Esophagus squamous epithelium (tissue), 5 donors: ENCODE measurements at places on chromosomes 2 and 18.

DNA sequence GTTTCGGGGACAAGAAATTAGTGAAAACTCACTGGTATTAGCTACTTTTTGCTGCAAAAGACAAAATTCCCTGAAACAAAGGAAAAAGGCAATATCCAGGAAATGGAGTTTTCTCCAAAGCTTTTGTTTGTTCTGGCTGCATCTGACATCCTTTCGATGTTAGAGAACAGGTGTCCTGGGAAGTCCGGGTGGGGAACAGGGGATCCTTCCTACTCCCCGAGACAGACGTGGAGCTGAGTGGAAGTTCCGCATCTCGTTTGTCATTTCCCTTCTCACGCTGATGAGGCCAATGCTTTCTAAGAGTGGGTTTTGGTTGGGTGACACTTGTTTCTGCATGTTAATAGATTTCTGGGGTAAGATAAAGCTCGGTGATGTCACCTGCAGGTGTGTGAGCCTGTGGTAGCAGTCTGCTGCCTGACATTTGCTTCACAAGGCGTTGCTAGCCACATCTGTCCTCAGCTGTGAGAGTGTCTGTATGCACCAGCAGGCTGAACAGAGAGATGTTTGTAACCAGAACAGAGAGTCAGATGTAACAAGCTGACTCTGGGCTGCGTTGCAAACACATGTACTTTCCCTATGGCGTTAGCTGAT lies 125.9 kb downstream of the ACOXL start:
- H3K27ac ChIP-seq = no peak overlapping the region
- H3K27me3 ChIP-seq = no peaks in the 10 kb centered on the region
- H3K36me3 ChIP-seq = no peaks in the 10 kb centered on the region
- no peak overlapping the region for H3K4me3 ChIP-seq

GRCh38 chr2:225017713-225018112 lies 24.6 kb downstream of the DOCK10 start:
- H3K4me1 ChIP-seq = no peaks in the 10 kb centered on the region
- H3K27ac ChIP-seq = no peak overlapping the region
- H3K36me3 ChIP-seq = no peaks in the 10 kb centered on the region

- DNase-seq = no peak
- H3K4me3 ChIP-seq = no peak overlapping the region
- H3K27ac ChIP-seq = peak overlapping the region; percentile 87
- H3K36me3 ChIP-seq = no peaks in the 10 kb centered on the region
- no peaks in the 10 kb centered on the region for H3K27me3 ChIP-seq
Measured at GRCh38 chr2:109324861-109325260, 195.9 kb downstream of the SH3RF3 start.

DNA sequence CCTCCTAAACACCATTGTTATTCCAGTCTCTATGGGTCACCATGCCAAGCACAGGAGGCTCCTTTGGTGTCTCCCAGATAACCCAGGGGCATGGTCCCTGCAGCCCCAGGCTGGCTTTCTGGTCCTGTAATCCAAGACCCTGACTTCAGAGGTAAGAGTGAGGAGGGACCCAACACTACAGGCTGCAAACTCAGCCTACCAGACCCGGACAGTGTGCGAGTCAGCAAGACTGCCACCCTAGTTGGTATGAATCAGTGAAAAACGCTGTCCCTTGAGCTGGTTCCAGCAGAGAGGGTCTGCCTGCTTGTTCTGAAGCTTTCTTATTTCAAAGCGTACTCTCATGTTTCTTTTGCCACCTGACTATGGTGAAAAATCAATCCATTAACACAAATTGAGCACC lies 47.6 kb upstream of the ZFP36L2 start:
- peak overlapping the region; percentile 2 for H3K27ac ChIP-seq
- no peaks in the 10 kb centered on the region for H3K27me3 ChIP-seq
- peaks cover 8% of the 10 kb centered on the region for H3K4me1 ChIP-seq
- H3K4me3 ChIP-seq = no peak overlapping the region
- H3K36me3 ChIP-seq = no peaks in the 10 kb centered on the region

GRCh38 chr2:25304826-25305596 lies 36.7 kb downstream of the DNMT3A start:
- H3K36me3 ChIP-seq = no peaks in the 10 kb centered on the region
- H3K4me1 ChIP-seq = peaks cover 37% of the 10 kb centered on the region
- no peak overlapping the region for H3K4me3 ChIP-seq
- no peak overlapping the region for H3K27ac ChIP-seq

DNA sequence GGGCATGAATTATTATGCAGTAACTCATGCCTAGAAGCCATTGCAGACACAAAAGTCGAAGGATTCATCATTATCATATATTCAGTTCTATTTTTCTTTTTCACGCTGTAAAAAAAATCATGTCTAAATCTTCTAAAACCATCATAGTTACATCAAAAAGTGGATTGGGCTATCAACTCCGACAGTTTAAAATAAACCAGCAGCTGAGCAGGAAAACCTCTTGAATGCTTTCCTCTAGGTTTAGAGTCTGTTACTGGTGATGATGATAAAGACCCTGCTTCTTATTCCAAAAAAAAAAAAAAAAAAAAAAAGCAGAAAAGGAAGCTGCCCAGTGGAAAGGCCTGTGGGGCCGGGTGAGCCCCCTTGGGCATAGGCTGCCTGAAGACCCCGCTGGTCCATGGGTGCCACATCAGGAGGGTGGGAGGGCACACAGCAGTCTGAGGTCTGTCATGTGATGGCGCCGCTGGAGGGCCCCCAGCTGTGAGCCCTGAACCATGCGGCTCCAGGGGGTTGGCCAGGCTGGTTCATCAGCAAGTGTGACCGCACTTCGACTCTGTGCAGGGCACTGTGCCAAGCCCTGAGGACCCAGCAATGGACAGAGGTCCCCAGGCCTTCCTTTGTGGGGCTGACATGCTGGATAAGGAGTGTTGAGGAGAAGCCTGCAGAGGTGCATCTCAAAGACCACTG lies 199.6 kb downstream of the EIPR1 start:
- H3K27ac ChIP-seq = no peak overlapping the region
- no peaks in the 10 kb centered on the region for H3K36me3 ChIP-seq
- no peaks in the 10 kb centered on the region for H3K4me1 ChIP-seq

GRCh38 chr2:33579227-33579626 lies 19.9 kb downstream of the FAM98A start:
- DNase-seq = no peak
- H3K27me3 ChIP-seq = no peaks in the 10 kb centered on the region
- H3K27ac ChIP-seq = no peak overlapping the region
- H3K36me3 ChIP-seq = peaks cover 2% of the 10 kb centered on the region
- H3K4me1 ChIP-seq = no peaks in the 10 kb centered on the region
- no peak overlapping the region for H3K4me3 ChIP-seq

DNA sequence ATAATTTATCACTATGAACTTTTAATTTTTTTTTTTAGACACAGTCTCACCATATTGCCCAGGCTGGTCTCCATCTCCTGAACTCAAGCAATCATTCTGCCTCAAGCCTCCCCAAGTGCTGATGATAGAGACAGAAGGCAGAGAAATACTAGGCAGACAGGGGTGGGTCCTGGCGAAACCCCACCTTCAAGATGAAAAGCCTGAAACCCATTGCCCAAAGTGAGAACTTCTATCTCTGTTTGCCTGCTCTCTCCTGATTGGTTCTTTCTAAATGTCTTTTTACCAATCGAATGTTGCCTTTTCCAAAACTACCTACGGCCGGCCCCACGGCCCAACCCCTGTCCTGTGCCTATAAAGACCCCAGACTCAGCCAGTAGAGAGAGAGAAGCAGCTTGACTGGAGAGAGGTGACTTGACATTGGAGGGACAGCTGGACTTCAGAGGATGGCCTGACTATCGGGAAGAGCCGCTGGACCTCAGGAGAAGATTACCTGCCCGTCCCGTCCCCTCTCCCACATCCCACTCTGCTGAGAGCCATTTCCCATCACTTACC lies 21.9 kb downstream of the PRKD3 start:
- no peak overlapping the region for H3K27ac ChIP-seq
- H3K4me3 ChIP-seq = no peak overlapping the region
- H3K4me1 ChIP-seq = peaks cover 30% of the 10 kb centered on the region
- H3K36me3 ChIP-seq = no peaks in the 10 kb centered on the region
- H3K27me3 ChIP-seq = no peaks in the 10 kb centered on the region

- DNase-seq = no peak
- H3K27ac ChIP-seq = no peak overlapping the region
- no peaks in the 10 kb centered on the region for H3K27me3 ChIP-seq
Measured at GRCh38 chr18:46424898-46425297, 232.1 kb downstream of the LOXHD1 start.

DNA sequence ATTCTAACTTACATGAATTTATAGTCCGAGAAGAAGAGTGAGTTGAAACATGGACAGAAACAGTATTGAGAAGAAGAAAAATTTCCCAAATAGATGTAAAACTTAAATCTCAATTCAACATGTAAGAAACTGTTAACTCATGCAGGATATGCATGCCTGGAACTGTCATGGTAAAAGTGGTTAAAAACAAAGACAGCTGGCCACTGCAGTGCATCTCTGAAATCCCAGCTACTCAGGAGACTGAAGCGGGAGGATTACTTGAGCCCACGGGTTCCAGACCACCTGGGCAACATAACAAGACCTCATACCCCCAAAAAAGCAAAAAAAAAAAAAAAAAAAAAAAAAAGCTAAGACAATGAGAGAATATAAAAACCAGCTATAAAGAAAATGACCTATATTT lies 93.0 kb upstream of the TTC27 start:
- no peaks in the 10 kb centered on the region for H3K27me3 ChIP-seq
- H3K36me3 ChIP-seq = peaks cover 75% of the 10 kb centered on the region
- no peak overlapping the region for H3K4me3 ChIP-seq
- H3K4me1 ChIP-seq = no peaks in the 10 kb centered on the region
- DNase-seq = no peak
- H3K27ac ChIP-seq = no peak overlapping the region

DNA sequence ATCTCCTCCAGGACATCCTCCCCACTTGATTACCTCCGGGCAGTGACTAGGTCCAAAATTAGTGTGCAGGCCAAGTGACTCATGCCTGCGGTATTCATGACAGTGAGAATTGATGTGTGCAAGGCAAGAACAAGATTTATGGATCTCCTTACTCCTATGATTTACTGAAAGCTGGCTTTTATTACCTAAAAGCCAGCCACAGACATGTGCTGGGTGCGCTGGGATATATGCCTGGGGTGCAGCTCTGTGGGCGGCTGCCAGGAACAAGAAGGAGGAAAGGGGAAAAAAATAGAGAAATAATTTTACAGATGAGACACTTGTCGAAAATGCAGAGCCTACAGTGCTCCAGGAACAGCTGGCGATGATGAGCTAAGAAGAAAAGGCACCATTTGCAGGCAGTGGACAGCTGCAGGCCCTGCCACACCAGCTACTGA lies 359.3 kb downstream of the CMPK2 start:
- H3K36me3 ChIP-seq = no peaks in the 10 kb centered on the region
- H3K27ac ChIP-seq = no peak overlapping the region
- H3K4me1 ChIP-seq = no peaks in the 10 kb centered on the region
- no peak for DNase-seq
- H3K27me3 ChIP-seq = no peaks in the 10 kb centered on the region

GRCh38 chr18:44758861-44759631 lies 78.4 kb downstream of the SETBP1 start:
- no peaks in the 10 kb centered on the region for H3K27me3 ChIP-seq
- no peak for DNase-seq
- no peak overlapping the region for H3K27ac ChIP-seq
- no peak overlapping the region for H3K4me3 ChIP-seq
- H3K36me3 ChIP-seq = no peaks in the 10 kb centered on the region

- H3K4me3 ChIP-seq = no peak overlapping the region
- no peaks in the 10 kb centered on the region for H3K27me3 ChIP-seq
- H3K27ac ChIP-seq = peak overlapping the region; percentile 92
Measured at GRCh38 chr18:61891271-61891670, 1.5 kb downstream of the RNF152 start.

GRCh38 chr18:5710676-5711075 lies 166.9 kb upstream of the EPB41L3 start:
- H3K4me3 ChIP-seq = no peak overlapping the region
- no peak for DNase-seq
- H3K36me3 ChIP-seq = no peaks in the 10 kb centered on the region
- no peaks in the 10 kb centered on the region for H3K27me3 ChIP-seq

DNA sequence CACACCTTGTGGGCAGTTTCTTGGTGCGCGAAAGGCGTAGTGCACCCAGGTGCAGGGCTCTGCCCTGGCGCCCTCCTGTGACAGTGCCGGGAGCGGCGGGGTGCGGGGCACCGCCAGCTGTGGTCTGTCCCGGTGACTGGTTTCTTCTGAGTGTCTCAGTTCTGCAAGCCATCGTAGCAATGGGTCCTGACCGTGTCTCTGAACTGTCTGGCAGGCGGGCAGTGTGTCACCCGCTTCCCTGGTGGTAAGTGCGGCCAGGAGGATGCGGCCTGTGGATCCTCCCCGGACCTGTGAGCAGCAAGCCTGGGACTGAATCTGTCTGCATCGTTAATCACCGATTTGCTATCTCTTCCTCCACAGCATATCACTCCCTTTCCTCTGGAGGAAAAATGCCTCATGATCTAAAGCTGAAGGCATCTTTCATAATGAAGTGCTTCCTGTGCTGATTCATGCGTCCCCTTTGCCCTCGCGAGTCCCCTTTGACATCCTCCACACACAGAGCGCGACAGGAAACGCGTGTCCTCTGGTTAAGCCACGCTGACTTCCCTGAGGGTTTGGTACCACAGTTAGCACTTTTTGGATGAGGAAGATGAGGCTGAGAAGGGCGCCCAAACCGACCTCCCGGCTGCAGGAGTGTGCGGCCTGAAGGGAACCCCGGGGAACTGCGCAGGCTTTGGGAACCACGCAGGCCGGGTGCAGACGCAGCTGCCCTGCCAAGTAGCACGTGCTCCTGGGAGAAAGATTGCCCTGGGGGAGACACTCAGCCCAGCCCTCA lies 416.0 kb upstream of the HS6ST1 start:
- no peak overlapping the region for H3K27ac ChIP-seq
- H3K4me1 ChIP-seq = peaks cover 24% of the 10 kb centered on the region
- DNase-seq = no peak
- H3K36me3 ChIP-seq = no peaks in the 10 kb centered on the region
- no peaks in the 10 kb centered on the region for H3K27me3 ChIP-seq

- H3K27me3 ChIP-seq = no peaks in the 10 kb centered on the region
- no peaks in the 10 kb centered on the region for H3K36me3 ChIP-seq
- no peak for DNase-seq
- H3K4me3 ChIP-seq = no peak overlapping the region
Measured at GRCh38 chr2:204917089-204917701, 371.9 kb downstream of the PARD3B start.

DNA sequence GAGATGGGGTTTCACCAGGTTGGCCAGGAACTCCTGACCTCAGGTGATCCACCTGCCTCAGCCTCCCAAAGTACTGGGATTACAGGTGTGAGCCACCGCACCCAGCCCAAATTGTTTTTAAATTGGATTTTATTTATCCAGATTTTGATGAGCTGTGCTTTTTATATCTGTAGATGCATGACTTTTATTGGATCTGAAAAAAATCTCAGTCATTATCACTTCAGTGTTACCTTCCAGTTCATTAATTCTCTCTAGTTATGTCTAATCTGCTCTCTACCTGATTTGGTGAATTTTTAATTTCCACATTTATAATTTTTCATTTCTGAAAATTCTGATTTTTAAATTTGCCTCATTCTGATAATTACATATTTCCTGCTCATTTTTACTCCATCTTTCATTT lies 13.5 kb downstream of the AGFG1 start:
- H3K27me3 ChIP-seq = no peaks in the 10 kb centered on the region
- peaks cover 33% of the 10 kb centered on the region for H3K4me1 ChIP-seq
- H3K4me3 ChIP-seq = no peak overlapping the region
- no peak for DNase-seq
- H3K36me3 ChIP-seq = no peaks in the 10 kb centered on the region

GRCh38 chr2:27849558-27850205 lies 40.5 kb downstream of the RBKS start:
- H3K27me3 ChIP-seq = no peaks in the 10 kb centered on the region
- no peak for DNase-seq
- no peaks in the 10 kb centered on the region for H3K36me3 ChIP-seq
- H3K27ac ChIP-seq = no peak overlapping the region
